Glutamatergic neuron (in vitro differentiated cells): ENCODE measurements at places on chromosomes 13 and 19. TPM values are rescaled to one million over a fixed set of nuclear protein-coding genes. Genes with fewer than 3 reads are reported as not detected.

- DNase-seq = no peak
Measured at GRCh38 chr13:64688893-64689677, 2541.1 kb downstream of the PCDH9 start.

The LRP3 gene
- 46.9 TPM for total RNA-seq

The APOC4 gene
- total RNA-seq = not detected

- DNase-seq = peak; percentile 78
Measured at GRCh38 chr19:31349160-31349881, at the start of gene TSHZ3. Gene TSHZ3 (minus strand): TSS chr19:31349436. CDS start chr19:31349219, 217 bp downstream.

- no peak for DNase-seq
Measured at GRCh38 chr19:49347835-49348234, 12.6 kb downstream of the CD37 start.

- DNase-seq = no peak
Measured at GRCh38 chr19:45630463-45630862, 8.7 kb downstream of the EML2 start.
